ENCODE measurements at places on chromosomes 5 and 9.

DNA sequence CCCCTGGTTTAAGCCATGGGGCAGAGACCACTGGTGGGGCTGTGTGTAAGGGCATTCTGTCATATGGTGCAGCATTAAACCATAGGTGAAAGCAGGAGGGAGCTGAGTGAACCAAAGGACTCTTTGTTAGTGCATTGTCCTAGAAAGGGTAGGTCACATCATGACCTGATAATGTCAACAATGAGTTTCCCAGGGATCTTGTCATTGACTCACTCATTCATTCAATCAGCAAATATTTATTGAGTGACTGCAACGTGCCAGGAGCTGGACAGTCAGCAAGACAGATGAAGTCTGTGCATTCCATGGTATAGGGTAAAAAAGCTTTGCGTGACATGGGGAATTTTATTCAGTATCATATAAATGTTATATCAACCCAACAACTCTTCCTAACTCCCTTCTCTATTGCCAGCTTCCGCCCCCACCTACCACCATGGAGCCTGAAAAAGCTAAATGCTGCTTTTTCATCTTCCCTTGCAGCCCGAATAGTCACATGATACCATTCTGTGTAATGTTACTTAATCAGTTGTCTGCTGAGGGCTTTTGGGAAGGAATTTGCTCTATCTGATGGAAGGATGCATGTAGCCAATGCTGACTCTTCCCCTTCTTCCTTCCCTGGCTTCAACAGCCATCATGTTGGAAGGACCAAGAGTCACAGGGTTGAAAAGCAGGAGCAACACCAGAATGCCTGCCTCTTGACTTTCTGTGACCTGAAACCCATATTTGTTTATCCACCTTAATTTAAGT is 11.5 kb upstream of the OTULINL start:
- DNase-seq, result no peak

- no peak for DNase-seq
These were observed 1.2 kb upstream of the TBCA start for GRCh38 chr5:77777281-77777892.

- no peak for DNase-seq
These were observed 99.5 kb downstream of the DAB2IP start for GRCh38 chr9:121750715-121751623.

DNA sequence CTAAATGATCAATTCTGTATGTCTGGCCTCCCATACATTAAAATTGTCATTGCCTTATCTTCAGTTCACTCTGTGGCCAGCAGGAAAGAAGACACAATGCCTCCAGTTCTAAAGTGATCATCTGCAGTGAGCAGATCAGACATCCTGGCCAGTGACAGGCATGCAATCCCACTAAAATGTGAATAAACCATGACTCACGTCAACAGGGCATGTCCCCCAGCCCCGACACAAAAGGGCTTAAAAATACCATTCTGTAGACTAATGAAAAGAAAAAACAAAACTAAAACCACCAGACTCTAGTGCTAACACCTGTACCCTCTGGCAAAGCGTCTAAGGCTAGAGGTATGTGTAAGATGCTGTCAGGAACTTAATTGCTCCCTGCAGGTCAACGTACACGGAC is 38.5 kb downstream of the DDX31 start:
- DNase-seq, result peak; percentile 75

DNA sequence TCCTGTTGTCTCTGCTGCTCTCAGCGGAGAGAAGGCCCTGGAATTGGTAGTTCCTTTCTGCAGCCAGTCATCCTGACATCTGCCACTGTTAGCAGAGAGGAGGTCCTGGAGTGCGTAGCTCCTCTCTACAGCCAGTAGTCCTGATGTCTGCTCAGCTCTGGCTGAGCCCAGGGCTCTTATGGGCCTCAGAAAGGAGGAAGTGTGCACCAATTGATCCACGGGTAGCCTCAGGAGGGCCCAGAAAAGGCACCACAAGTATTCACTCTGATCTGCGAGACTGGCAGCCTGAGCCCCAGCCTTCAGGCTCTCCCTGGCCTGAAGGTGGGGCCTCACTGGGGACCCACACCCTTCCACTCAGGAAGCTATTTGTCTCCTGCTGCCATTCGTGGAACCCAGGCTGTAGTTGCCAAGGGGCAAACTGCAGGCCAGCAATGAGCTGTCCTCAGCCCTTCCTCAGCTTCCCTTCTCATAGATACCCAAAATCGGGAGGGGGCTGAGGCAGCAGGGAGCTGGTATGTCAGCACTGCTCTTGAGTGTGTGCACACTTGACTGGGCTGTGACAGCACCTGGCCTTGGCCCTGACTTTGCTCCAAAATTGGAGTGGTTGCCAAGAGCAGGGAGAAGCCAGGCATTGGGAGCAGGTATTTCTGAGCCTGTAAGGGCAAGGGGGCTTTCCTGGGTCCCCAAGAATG is 1049.5 kb upstream of the ACO1 start:
- DNase-seq, result no peak

- no peak for DNase-seq
These were observed 68.5 kb upstream of the MELK start for GRCh38 chr9:36504156-36504555.

DNA sequence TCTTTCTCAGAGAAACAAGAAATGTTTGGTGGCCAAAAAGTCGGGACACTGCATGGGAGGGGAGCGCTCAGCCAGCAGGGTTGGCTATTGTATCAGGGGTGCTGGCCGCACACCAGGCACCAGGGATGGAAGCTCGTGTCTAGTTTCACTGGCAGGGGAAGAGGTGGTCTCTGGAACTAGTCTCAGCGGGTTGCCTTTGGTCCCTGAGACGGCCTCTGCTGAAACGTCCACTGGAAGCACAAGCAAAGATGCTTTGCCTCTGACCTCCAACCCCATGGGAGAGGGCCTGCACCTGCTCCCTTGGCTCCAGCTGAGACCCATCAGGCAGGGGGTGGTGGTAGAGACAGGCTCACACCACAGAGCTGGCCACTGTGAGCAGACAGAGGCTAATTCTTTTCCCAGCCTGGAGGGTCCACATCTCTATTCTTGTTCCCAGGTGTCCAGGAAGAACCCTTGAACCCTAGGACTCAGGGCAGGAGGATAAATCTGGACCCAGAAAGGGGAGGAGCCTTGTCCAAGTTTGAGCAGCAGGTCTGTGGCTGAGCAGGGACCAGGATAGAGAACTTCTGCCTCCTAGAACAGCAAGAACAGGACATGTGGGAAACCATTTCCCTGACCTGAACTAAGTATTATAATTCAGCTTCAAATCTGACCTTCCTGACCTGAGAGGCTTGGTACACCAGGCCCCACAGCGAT is 102.6 kb downstream of the RGS3 start:
- DNase-seq, result peak; percentile 52

DNA sequence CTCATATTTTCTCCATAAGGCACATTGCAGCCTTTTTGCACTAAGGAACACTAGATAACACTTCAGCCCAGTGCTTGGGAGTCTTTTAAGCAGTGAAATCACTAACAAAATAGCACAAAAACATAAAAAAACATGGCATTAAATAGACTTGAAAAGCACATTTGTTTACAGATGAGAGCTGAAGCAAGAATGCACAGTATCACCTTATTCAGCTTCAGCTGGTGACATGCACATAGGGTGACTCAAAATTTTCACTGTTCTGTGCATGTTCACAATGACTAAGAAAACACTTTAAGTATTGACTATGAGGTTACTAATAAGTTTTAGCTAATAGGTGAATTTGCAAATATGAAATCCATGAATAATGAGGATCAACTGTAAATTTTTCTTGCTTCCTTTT is 293.9 kb upstream of the TARS1 start:
- DNase-seq, result no peak

GRCh38 chr9:117662651-117663050 is 41.6 kb upstream of the TLR4 start:
- no peak for DNase-seq

Measured in osteoblast (primary cell).